Stimulated activated CD8-positive, alpha-beta memory T cell treated with anti-CD3 and anti-CD28 coated beads, Interleukin-7, amount 100 ng/mL, for 24 hours (primary cell): ENCODE measurements at places on chromosomes 7 and 10.

DNA sequence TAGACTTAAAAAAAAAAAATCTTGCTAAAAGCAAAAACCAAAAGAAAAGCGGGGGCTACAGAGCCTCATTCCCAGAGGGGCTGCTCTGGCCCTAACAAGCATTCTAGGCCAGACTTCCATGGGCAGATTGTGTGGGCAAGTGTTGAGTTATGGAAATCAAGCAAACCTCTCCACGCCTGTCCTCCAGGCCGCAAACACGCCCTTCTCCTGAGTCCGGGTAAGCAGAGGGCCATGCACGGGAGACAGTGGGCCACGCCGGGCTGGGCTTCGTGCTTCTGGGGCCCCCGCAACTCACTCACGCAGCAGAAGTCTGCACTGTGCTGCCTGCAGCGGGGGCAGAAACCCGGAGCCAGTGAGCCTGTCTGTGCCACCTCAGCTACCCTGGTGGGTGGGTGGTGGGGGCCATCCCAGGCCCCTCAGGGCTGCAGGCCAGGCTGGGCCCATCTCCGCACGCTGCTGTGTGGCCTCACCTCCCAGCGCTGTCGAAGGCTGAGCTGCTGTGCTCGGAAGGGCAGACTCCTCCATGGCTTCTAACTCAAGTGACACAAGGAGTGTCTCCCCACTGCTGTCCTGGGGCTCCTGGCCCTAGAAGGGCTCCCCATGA, 125.6 kb downstream of the FAM53B start:
- no peak for DNase-seq

- no peak for DNase-seq
These were observed 119.4 kb downstream of the CDK6 start for GRCh38 chr7:92716825-92717580.

DNA sequence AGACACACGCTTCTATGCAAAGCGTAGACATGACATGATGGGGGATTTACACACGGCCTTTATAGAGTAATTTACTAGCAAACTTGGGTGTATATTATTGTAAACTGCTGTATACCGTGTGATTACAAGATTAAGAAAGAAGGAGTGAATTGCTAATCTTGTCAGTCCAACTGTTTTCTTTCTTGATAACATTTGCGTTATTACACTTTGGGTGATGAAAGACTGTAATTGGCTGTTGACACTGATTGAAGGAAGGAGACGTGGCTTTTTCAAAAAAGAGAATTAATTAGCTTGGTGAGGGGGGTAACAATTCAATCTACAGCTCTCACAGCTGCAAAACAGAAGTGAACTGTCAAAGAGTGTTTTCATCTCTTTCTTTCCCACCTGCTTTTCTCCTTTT, 32.7 kb downstream of the SLC35B4 start:
- DNase-seq, result no peak

DNA sequence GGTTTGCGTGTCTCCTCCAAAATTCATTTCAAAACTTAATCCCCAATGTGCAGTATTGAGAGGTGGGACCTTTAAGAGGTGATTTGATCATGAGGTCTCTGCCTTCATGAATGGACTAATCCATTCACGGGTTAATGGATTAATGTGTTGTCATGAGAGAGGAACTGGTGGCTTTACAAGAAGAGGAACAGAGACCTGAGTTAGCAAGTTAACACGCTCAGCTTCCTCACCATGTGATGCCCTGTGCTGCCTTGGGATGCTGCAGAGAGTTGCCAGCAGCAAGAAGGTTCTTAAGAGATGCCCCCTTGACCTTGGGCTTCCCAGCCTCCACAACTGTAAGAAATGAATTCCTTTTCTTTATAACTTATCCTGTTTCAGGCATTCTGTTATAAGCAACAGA, 3.7 kb upstream of the TCTN3 start:
- no peak for DNase-seq

DNA sequence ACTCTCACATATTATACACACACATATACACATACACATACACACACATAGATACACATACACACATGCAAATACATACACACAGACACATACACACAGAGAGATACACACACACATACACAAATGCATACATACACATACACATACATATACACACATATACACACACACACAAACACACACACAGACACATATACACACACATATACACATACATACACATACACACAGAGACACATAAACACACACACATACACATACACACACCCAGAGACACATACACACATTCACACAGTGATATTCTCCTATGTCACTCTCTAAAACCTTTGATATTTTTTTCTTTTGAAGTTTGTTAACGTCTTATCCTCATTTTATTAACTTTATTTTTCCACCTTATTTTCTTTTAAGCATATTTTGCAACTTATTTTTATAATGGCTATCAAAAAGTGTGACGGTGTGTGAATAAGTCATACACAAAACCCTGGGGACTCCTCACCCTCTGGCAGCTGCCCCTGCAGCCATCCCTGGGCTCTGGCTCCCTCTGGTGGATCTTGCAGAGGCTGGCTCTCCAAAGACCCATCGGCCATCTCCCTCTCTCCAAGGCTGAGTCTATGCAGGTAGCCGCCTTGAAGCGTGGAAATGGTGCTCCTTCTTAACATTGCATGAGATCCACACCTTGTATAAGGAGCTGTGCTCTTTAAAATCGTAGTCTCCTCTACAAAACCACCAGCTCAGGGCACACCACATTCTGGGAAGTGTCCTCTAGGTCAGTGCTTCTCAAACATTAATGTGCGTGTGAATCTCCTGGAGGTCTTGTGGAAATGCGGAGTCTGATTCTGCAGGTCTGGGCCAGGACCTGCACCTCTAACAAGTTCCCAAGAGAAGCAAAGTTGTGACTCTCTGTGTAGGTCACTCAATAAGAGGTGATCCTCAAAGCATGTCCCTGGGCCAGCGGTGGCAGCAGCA, 4.1 kb upstream of the C10orf120 start:
- peak; percentile 15 for DNase-seq

DNA sequence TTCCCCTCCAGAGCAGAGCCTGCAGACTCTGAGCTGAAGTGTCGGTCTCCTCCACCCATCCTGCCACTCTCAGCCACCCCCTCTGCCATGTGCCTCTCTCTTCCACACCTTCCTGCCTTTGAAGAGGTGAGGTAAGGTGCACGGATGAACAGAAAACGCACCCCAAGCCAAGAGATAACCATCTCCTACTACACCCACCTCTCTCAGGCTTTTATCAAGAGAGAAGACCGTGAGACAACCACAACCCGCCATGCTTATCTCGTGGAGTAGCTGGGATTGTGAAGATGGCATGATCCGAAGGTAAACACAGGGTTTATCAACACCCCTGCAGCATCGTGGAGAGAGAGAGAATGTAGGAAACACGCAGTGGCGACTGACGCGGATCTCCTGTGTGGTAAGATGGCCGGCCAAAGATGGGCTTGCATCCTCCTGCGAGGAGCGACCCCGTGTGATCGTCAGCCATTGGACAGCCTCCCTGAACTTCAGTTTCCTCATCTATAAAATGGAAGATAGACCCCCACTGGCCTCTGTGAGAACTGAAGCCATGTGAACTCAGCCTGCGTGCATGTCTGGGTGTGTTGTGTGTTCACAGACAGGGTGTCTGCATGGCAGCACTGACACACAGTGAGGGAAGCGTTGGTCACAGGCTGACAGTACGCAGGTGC, 219.0 kb downstream of the DIP2C start:
- DNase-seq, result no peak

DNA sequence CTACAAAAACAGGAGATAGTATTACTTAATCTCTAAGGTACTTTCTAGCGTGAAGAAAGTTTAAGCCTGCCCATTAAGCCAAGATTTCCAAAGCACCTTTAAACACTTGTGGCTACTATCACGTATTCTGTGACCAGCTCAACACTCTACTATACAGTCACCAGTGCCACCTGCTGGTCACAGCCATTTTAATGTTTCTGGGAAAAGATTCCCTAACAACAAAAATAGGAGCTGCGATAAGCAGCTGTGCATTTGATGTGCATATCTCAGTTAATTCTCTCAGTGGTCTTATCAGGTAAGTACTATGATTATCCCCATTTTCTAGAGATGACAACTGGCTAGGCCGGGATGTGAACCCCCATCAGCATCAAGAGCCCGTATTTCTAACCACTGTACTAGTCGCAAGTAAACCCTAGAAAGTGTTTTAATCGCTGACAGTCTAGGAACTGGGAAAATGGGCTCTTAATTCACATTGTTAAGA, 860 bp downstream of the SEC31B start:
- no peak for DNase-seq

GRCh38 chr7:66535414-66536329, 93.0 kb upstream of the KCTD7 start:
- no peak for DNase-seq

- DNase-seq, result no peak
These were observed 84.4 kb upstream of the SEM1 start for GRCh38 chr7:96794063-96794462.

- DNase-seq, result no peak
These were observed 83.8 kb downstream of the CTNNA3 start for GRCh38 chr10:67612176-67612575.

DNA sequence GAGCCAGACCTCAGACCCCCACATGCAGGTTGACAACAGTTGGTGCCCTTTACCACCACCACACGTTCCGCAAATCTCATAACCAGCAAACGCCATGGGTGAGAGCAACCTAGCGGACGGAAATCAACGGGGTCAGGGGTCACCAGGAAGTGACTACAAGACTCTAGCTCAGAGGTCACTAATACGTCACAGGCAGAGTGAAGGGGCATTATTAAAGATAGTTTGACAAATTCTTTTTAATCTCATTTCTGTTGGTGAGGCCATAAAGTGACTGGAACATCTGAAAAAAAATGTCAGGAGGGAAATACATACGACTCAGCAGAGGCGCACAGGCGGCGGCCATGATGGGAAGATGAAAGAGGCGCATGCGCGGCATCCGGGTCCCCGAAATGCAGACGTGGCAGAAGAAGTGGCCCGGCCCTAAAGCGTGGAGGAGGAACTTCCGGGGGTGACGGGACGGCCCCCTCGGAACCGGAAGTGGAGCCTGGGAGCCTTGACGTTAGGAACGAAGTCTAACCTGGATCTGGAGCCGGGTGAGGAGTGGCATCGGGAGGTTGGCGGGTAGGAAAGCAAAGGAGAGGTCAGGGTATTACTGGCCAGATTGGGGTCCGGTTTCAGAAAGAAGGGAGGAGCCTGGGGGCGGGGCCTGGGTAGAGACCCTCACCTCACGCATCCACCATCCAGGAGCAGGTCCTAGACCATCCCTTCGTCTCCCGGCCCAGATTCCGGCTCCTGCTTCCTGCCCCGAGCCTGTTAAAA, at the start of gene SEC24C:
Gene SEC24C, plus strand, starts transcription at position 468 of the 759 bp plus-strand sequence. CDS start 2,461 bp downstream, outside the sequence.
- peak; percentile 90 for DNase-seq

DNA sequence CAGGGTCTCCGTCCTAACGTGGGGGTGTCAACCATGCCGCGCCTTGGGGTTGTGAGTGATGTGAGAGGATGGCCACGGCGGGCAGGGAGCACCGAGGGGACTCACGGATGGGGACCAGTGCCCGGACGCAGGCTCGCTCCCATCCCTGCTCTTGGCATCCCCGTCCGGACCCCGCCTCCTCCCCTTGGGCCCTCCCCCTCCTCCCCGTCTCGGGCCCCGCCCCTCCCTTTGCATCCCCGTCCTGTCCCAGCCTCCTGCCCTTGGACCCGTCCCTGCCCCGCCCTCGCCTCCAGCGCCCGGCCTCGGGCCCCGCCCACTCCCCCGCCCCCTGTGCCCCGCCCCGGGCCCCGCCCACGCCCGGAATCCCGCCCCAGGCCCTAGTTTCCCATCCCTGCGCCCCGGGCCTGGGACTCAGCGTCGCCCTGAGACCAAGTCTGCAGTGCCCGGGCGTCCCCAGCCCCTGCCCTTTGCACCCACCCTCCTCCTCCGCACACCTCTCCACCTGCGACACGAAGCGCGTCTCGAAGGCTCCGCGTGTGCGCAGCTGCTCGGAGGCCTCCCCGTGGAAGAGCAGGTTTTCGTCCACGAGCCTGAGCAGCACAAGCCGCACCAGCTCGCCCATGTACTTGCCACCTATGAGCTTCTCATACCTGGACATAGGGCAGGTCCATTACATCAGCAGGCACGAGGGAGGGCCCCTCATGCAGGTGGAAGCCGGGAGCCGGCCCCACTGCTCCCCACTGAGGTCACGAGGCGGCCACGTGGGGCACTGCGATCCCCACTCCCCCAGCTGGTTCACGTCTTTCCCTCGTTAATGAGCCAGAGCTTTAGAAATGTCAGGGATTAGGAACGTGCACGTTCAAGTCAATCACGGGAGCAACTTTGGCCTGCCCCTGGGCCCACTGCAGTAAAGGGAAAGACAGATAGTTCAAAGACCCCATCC, 5.1 kb upstream of the MYL7 start:
- peak; percentile 28 for DNase-seq

- no peak for DNase-seq
These were observed 4.1 kb downstream of the ZNF680 start for GRCh38 chr7:64558781-64559180.

- DNase-seq, result no peak
These were observed 27.7 kb downstream of the CUL1 start for GRCh38 chr7:148726385-148726784.

- no peak for DNase-seq
These were observed 193.7 kb downstream of the ADARB2 start for GRCh38 chr10:1543596-1543995.

GRCh38 chr10:69628891-69629290, 1.2 kb upstream of the FAM241B start:
- no peak for DNase-seq

GRCh38 chr7:138556771-138557484, 96.9 kb downstream of the TRIM24 start:
- no peak for DNase-seq

GRCh38 chr10:101032637-101033224, 1.7 kb downstream of the SFXN3 start:
- DNase-seq, result peak; percentile 18

GRCh38 chr7:51146816-51147586, 169.6 kb downstream of the COBL start:
- no peak for DNase-seq

DNA sequence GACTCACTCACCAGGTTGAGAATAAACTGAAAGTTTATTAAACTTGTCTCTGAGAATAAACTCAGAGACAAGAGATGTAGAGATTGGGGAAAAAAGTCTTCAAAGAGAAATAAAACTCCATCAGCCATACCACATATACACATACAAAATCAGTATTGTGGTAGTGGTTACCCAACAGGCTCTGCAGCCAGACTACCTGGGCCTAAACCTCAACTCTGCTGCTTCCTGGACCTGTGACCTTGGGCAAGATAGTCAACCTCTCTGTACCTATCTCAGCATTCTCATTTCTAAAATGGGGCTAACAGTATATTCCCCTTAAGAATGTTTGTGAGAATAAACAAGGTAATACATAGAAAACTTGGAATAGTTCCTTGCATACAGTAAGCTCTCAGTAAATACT, 15.3 kb downstream of the TPK1 start:
- DNase-seq, result no peak

DNA sequence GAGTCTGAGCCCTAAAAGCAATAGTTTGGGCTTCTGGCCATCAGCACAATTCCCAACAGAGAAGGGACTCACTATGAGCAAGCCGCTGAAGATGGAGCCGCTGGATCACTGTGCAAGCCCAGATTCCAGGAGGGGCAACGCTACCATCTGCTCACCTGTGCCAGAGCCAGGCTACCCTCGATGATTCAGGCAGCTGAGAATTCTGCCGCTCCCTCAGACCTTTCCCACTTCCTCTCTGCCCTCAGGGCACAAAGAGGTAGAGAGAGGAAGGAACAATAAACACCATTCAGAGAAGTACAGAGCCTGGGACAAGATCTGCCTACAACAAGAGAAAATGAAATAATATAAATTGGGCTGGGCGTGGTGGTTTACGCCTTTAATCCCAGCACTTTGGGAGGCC, 98.1 kb downstream of the MYOF start:
- DNase-seq, result no peak
